ENCODE measurements at places on chromosomes 16 and 17.

DNA sequence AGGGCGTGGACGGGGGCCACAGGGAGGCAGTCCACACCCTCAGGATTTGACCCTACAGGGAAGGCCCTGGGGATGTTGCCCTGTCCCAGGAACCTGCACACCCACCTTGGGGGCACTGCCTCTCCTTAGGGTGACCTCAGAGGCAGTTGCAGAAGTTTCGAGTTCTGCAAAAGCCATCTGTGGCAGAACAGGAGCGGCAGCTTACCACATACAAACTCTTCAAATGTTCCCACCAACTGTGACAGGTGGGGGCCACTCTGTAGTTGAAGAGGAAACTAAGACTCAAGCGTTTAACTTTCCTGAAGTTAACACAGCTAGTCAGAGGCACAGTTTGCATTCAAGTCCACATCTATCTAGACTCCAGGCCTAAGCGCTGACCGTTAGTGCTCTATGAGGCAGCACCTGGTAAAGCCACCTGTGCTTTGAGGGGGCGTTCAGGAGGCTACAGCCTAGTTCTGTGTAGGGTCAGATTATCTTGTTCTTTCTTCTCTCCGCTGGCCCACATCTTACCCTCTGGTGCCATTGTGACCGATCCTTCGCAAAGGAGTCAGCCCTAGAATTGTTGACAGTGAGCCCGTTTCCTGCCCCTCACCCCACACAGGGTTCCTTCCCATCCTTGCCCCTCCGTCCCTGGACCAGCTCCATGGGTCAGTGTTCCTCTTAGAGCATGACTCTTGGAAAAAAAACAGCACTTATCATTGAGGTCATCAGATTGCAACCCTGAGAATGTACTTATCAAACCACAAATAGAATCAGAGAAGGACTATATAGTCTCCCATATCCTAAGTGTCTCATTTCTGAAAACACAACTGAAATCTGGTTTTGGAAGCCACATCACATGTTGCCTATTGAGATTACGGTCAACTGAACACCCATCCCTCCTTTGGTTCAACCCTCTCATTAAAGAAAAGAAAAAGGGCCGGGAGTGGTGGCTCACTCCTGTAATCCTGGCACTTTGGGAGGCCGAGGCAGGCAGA is 45.4 kb downstream of the CDH1 start:
- no peak for DNase-seq

DNA sequence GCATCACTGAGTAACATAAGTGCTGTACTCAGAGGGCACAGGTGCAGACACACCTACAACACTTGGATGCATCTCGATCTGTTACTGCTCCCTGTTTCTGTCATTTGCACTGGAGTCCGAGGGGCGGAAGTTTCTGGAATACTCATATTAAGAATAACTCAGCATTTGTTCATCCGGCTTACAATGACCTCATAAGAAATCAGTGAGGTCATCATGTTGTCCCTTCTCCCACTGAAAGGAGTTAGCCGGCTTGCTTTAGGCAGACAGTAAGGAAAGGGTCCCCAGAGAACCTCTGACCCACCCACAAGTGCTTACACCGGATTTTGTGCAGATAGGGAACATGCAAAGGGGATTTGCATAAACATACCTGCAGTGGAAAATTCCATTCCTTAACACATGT is 344.7 kb downstream of the HAPSTR1 start:
- no peak for DNase-seq

- no peak for DNase-seq
Observed at GRCh38 chr17:82059272-82060000, 6.2 kb downstream of the DUS1L start.

GRCh38 chr16:2825049-2825742 is 4.9 kb upstream of the ZG16B start:
- DNase-seq, result no peak

DNA sequence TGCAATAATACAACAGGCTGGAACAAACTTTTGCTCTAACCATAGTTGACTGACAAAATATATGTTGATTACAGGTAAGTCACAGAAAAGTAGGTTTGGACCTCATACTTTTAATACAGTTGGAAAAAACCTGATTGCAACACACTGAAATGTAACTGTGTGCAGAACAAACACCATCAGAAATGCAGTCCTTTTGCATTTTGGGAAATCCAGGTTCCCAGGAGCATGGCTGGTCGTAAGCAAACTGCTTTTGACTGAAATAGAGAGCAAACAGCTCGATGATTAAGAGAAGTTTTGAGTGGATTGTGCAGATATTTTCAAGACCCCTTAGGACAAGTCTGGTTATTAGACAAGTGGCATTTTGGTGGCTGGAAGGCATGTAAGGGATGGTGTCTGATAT is 8.0 kb downstream of the IGF2BP1 start:
- no peak for DNase-seq

All from hippocampal formation (tissue), 2 donors.